NCI-H460 (cell line): ENCODE measurements at places on chromosomes 6 and 20.

- no peak for DNase-seq
Observed at GRCh38 chr6:21858076-21858475, 264.5 kb downstream of the SOX4 start.

GRCh38 chr20:58832457-58832856, 18.2 kb downstream of the GNAS-AS1 start:
- no peak for DNase-seq

- DNase-seq, result no peak
Observed at GRCh38 chr6:164068527-164068926, 654.0 kb downstream of the QKI start.

GRCh38 chr6:154229786-154230185, 126.8 kb downstream of the IPCEF1 start:
- no peak for DNase-seq

GRCh38 chr6:160162030-160162566, 40.5 kb downstream of the SLC22A1 start:
- DNase-seq, result no peak

GRCh38 chr20:24487648-24488047, 18.2 kb downstream of the SYNDIG1 start:
- DNase-seq, result no peak

- no peak for DNase-seq
Observed at GRCh38 chr20:53930651-53931504, 139.5 kb downstream of the BCAS1 start.

- no peak for DNase-seq
Observed at GRCh38 chr6:88048578-88048977, 937 bp downstream of the SPACA1 start.

DNA sequence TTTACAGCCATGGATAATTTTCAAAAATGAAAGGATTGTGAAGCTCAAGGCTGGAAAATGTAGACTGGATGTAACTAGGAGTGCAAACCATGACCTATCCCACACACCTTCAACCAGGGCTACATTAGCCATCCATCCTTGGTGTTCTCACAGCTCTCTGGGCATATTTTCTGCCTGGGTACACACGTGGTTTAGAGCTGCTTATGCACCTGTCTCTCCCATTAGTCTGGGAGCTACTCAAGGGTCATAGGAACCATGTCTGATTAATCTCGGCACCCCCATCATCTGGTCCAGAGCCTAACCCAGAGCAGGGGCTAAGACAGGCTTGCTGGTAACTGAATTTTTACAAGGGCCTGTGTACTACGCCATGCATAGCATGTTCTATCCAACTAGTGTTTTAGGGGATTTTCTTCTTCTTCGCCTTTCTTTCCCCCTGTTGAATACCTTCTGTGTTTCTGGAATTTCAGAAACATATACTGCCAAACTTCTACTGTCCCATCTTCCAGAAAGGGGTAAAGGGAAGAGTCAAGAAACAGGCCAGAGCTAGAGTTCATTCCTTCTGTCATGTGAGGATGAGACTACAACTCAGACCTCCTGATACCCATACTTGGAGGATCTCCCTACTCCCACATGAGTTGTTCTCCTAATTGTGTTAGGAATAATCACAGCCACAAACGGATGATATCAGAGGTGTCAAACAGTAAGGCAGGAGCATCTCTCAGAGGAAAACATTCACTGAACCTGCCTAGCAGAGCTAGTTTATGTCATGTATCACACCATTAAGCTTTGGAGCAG, 25.4 kb upstream of the FAM83C start:
- DNase-seq, result no peak

DNA sequence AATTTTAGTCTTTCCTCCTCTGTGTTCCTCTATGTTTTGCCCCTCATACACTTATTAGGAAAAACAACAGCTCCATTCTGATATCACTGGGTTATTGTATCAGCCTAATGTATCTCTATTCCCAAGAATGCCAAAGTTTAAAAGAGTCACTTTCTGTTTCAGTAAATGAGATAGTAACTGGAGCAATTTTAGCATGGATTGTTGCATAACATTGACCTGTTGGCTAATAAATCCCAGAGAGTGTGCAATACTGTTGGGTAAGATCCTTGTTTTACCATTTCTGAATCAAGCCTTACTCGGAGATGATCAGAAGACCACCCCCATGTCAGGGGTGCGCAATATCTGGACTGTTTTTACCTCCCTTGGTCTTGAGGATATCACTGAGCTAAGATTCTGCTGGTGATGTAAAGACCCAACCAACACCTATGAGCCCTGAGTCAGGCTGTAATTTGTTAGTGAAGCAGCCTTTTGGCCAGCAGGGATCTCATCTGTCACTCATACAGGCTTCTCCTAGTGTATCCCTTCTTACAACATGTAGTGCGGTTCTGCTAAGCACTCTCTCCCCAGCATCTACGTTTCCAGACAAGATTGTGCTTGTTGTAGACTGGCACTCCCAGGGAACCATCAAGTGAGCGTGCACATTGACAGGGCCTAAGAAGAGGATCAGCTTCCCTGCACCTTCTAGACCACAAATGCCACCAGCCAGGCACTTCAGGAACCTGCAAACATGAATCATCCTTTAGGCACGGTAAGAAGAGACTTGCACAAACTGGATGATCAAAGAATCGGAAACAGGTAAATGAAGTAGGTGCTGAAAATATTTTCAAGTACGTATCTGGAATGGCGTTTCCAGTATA, 11.5 kb upstream of the IPCEF1 start:
- no peak for DNase-seq

- no peak for DNase-seq
Observed at GRCh38 chr6:66555082-66555481, 848.1 kb upstream of the EYS start.

GRCh38 chr6:139540276-139540675, 165.8 kb upstream of the CITED2 start:
- no peak for DNase-seq

- DNase-seq, result peak; percentile 59
Observed at GRCh38 chr6:12605888-12606345, 110.7 kb upstream of the PHACTR1 start.

GRCh38 chr20:62025394-62025793, 40.3 kb downstream of the TAF4 start:
- no peak for DNase-seq

DNA sequence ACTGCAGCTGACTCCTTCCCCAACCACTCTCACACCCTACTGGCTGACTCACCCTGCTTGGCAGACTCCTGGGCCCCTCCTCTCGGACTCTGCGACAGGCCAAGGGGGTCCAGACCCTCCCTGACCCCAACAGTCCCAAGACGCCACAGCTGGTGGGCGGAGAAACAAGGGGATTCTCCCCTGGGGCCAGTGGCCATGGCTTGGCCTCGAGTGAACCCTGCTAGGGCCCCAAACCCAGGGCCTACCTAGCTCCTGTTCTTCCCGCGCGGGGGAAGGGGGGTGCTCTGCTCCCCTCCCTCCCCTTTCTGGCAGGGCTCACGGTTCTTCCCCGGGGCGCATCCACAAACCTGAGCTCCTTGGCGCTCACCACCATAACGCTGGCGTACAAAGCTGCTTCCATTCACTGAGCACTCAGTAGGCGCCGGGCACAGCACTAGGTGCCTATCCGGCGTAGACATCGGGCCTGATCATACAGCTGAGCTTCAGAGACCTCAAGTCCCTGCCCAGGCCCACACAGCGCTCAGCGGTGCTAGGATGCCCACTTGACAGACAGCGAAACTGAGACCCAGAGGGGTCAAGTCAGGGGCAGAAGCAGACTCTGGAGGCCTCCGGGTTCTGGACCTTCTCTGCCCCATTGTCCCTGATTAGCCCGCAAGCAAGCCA, 597 bp downstream of the ADA start:
- DNase-seq, result no peak

- no peak for DNase-seq
Observed at GRCh38 chr6:97917369-97917768, 634.4 kb upstream of the MMS22L start.

GRCh38 chr6:31683591-31683990, 2.7 kb upstream of the LY6G5C start:
- no peak for DNase-seq

DNA sequence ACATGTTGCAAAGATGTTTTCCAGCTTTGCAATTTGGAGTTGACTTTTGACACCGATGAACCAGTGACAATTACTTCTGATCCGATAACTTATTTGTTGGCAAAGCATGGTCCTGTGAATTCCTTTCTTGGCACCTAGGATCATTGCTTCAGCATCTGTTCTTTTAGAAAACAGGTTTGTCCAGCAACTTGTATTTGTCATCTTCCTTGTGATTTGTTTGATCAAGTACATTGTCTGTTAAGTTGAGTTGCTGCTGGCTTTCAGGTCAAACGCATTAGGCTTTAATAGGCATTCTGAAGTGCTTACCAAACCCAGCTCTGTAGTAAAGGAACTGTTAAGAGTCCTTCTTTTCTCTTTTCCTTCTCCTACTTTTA, 192.4 kb upstream of the ZNF217 start:
- DNase-seq, result no peak
